ENCODE measurements at places on chromosomes 1 and 21.
A peak's percentile ranks its signal among the peaks of the same experiment; 100 is the strongest.

DNA sequence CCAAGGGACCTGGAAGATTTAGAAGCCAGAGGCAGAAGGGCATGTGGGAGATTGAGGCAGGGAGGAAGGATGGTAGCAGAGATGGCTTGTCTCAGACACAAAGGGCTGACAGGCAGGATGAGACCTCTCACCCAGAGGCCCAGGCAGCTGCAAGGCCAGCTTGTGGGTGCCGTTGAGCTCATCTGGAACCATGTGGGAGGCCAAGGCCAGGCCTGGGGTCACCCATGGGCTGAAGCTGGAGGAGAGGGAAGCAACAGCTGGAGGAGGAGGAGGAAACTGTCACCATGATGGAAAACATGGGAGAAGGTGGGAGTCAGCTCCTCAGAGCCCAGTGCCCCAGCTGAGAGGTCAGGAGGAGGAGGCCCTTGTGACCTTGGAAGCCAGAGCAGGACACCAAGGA, 6.4 kb downstream of the CRABP2 start:
- DNase-seq = no peak

- DNase-seq = no peak
Observed at GRCh38 chr1:40914927-40915569, 52.9 kb upstream of the CITED4 start.

DNA sequence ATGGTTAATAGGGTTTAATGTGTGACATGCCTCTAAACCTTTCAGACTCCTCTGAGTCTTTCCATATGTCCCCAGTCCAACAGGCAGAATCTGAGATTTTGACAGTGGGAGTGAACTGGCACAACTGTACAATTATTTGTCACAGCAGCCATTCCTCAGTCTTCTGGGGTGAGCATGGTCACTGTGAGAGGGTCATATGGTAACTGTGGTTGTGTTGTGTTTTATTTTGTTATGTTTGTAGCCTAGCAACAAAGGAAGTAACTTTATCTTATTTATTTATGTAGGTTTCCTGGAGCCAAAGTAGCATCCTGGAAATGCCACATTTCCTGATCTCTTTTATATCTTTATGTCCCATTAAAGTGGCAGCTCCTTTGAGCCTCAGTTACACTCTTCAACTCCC, 1067.9 kb downstream of the TTLL7 start:
- DNase-seq = no peak

DNA sequence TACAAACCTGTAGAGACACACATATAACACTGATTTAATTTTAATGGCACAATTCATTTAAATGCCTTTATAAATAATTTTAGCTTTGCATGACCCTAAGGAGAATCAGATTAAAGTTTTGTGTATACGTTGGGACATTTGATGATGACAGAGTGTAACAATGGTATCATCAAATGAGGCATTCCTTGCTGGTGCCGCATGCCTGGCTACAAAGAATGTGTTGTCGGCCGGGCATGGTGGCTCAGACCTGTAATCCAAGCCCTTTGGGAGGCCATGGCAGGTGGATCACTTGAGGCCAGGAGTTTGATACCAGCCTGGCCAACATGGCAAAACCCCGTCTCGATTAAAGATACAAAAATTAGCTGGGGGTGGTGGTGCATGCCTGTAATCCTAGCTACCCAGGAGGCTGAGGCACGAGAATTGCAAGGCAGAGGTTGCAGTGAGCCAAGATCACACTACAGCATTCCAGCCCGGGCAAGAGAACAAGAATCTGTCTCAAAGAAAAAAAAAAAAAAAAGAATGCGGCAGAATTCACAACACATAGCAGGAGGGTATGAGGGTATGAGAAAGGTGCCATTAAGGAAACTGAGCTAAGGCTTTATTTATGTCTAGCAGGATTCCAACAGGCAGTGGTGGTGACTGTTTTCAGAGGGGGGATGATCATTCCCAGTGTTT, 58.9 kb downstream of the PTPN14 start:
- DNase-seq = no peak

- peak; percentile 42 for DNase-seq
Observed at GRCh38 chr1:159827549-159827948, 876 bp downstream of the SLAMF8 start.

DNA sequence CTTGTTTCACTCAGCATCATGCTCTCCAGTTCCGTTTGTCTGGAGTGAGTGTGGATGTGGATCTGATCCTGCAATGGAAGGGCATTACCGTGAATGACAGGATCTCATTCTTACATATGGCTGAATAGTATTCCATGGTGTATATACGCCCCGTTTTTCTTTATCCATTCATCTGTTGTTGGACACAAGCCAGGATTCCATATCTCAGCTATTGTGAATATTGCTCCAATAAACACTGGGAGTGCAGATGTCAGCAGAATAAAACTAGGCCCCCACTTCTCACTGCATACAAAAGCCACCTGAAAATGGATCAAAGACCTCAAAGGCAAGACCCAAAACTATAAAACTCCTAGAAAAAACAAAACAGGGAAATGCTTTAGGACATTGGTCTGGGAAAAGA, 120.3 kb upstream of the TMPRSS2 start:
- DNase-seq = no peak

GRCh38 chr1:45275054-45275453, 51.6 kb upstream of the HPDL start:
- DNase-seq = peak; percentile 19

DNA sequence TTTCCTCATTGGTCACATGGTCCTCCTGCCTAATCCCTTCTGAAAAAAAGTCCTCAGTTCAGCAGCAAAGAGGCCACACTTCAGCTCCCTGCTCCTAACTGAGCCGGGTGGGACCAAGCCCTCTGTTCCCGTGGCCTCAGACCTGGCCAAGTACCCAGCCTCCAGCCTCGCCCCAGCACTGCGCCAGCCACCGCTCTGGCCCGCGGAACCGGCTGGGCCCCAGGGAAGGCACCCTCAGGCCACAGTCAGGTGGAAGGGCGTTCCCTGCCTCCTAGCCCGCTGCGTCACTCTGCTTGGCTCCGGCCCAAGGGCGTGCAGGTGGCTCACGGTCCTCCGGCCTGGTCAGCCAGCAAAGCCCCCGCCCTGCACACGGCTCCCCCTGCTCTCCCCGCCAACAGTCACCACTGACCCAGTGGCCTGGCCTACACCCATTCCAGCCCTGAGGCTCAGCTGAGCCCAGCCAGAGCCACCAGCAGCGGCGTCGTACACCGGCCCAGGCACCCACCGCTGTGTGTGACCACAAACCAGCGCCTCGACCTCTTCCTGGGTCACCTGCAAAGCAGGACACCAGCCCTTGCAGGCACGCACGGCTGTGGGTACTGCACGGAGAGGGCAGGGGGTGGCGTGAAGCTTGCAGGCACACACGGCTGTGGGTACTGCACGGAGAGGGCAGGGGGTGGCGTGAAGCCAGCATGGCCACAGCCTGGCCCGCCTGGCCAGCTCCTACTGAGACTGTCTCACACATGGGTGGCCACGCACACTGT, 19.4 kb downstream of the NADK start:
- no peak for DNase-seq

DNA sequence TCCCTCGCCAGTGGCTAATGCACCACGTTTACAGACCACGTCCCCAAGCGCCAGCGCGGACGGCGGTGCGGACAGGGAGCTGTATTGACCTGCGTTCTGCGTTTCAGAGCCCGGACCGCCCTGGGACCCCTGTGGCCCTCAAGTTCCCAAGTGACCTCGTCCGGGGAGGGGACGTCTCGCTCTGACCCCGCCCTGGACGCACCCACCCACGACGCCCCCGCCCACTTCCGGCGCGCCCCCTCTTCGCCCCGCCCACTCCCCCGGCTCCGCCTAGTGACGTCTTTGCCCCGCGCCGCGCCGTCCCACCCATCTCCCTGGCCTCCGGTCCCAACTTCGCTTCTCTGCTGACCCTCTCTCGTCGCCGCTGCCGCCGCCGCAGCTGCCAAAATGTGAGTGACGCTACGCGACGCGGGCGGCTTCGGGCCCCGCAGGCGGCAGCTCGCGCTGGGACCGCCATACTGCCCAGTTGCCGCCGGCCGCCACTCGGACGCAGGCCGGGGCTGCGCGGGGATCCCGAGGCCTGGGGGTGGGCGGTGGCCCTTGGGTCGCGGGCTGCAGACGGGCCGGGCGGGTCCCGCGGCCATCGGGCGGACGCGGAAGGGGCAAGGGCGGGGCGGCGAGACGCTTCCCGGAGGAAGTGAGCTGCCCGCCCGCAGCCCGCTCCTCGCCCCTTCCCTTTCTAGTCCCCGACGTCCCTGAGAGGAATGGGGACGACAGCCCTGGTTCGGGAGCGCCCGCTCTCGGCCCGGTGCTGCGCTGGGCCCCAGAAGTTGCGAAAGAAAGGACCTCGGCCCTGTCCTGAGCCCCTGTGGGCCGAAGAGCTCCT, at the start of gene VAMP3:
Gene VAMP3 (plus strand): TSS at position 300 of the 826 bp plus-strand sequence. CDS start 88 bp downstream, at position 388.
- peak; percentile 35 for DNase-seq

GRCh38 chr21:15793550-15794235, 63.9 kb downstream of the USP25 start:
- DNase-seq = no peak

GRCh38 chr1:60600532-60600931, 481.8 kb upstream of the NFIA start:
- DNase-seq = no peak

GRCh38 chr1:31627930-31628559, 10.6 kb downstream of the HCRTR1 start:
- DNase-seq = no peak

DNA sequence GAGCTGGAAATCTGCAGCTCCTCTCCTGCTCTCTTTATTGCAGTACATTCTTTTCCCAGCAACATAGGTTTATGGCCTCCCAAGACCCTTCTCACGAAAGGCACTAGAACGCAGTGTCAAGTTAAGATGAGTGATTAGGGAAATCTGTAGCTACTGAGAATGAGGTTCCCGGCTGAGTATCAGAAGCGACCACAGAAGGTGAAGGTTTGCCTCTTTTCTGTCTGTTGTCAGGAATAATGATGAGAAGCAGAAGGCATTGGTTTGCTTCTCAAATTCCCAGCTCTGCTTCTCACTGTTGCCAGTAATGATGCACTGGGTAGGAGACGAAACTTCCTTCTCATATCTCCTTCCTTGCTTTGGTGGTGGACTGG, 128.4 kb downstream of the NTMT2 start:
- no peak for DNase-seq

GRCh38 chr1:234597894-234598293, 12.1 kb downstream of the IRF2BP2 start:
- peak; percentile 71 for DNase-seq

DNA sequence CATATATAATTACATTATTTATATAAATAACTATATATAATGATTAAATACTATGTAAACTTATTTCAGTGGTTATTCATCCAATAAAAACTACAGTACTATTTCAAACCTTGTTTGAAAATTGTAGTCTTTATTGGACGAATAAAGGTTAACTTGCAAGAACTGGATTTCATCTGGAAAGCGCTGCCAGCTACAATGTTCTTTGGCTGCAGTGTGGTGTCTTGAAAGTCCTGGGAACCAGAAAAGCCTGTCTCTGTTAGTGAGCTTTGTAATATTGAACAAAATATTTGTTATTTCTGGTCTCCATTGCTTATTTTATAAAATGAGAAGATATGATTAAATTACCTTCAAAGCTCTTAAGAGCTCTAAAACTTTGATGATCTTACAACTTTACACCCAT, 763.6 kb downstream of the ADGRL2 start:
- no peak for DNase-seq

DNA sequence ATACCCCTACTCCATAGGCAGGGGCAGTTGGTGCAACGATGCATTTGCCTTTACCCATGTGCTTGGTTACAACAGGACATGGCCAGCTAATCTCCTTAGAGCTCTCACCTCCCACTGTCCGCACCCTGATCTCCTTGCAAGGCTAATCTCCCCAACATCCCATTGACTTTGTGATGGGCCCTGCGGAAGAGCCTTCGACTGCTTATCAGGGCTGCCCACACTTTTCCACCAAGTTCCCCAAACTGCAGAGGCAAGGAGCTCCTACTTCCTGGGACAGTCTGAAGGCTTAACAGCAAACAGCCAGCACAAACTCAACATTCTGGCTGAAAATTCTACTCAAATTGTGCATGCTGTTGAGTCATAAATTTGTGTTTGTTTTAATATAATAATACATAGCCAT, 36.0 kb downstream of the C1orf94 start:
- no peak for DNase-seq

GRCh38 chr1:224223819-224224714, 41.0 kb downstream of the DEGS1 start:
- DNase-seq = no peak

DNA sequence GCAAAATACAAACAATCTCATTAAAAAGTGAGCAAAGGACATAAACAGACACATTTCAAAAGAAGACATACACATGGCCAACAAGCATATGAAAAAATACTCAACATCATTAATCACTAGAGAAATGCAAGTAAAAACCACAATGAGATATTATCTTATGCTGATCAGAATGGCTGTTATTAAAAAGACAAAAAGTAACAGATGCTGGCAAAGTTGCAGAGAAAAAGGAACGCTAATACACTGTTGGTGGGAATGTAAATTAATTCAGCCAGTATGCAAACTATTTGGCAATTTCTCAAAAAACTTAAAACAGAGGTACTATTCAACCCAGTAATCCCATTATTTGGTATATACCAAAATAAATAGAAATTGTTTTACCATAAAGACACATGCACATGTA, 32.2 kb upstream of the TNFSF18 start:
- no peak for DNase-seq

DNA sequence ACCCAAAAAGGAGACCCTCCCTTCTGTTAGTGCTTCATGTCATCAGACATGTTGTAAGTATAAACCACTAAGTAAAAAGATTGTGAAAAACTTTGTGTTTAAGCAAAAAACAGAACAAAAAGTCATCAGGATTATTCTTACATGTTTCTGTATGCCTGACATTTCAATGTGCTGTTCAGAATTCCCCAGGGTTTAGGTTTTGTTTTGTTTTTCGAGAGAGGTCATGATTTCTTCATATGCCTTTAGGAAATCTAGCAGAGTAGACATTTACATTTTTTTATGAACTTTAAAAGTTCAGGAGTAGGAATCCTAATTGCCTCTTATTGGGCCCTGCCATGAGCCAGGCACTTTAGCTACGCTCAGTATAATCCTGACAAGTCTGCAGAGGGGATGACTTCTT, 85.3 kb downstream of the VPS13D start:
- no peak for DNase-seq

DNA sequence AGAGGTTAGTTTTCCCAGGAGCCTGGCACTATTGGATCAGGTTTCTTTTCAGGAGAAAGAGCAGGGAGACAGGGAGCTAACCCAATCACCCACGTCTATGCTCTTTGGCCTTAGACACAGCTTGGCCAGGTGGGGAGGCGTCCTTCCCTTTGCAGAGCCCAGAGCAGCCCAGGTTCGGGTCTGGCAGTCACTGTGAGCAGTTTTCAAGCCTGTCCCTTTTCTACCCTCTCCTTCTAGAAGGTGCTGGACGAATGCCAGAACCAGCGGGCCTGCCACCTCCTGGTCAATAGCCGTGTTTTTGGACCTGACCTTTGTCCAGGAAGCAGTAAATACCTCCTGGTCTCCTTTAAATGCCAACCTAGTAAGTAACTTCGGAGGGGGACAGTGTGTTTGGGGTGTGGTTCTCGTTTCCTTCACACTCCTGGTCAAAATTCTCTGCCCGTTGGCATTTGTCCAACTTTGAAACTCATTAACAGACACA, 44.9 kb downstream of the EVA1C start:
- DNase-seq = no peak
